ENCODE measurements at places on chromosomes 12 and 14.

DNA sequence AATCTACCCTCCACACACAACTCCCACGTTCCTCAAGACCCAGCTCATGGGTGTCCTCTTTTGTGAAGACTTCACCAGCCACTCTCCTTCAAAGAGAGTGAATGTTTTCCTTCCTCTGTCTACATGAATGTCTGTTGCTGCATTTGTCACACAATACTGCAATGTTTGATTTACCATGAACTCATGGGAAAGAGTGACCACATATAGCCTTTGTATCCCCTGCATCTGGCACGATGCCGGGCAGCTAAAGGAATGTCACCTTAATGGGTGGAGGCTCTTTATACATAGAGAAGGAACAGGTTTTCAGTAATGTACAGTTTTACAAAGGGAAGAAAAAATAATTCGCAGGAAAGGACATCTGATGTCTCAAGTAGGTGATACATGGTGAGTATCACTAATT, 12.1 kb upstream of the BCDIN3D start:
- DNase-seq, result no peak

- no peak for DNase-seq
Measured at GRCh38 chr14:62947301-62947700, 98.0 kb downstream of the KCNH5 start.

DNA sequence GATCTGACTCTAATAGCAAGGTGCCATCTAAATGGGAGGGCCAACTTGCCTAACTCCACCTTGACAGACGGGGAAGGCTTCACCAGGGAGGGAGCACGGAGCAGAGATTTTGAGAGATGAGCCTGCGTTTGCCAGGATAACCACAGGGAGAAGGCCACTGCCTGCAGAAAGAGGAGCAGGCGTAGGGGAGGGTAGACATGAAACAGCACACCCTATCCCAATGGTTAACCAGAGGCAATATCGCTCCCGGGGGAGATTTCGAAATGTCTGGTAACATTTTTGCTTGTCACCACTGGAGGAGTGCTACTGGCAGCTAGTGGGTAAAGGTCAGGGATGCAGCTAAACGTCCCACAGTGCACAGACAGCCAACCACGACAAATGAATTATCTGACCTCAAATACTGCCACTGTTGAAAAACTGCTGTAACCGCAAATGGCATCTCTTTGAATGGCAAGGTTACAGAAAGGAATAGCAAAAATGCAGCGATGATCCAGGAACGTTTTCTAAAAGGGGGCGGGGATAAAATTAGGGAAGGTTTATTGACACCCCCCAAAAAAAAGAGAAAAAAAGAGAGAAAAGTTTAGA, 126.0 kb upstream of the ATF7IP start:
- DNase-seq, result peak; percentile 59

DNA sequence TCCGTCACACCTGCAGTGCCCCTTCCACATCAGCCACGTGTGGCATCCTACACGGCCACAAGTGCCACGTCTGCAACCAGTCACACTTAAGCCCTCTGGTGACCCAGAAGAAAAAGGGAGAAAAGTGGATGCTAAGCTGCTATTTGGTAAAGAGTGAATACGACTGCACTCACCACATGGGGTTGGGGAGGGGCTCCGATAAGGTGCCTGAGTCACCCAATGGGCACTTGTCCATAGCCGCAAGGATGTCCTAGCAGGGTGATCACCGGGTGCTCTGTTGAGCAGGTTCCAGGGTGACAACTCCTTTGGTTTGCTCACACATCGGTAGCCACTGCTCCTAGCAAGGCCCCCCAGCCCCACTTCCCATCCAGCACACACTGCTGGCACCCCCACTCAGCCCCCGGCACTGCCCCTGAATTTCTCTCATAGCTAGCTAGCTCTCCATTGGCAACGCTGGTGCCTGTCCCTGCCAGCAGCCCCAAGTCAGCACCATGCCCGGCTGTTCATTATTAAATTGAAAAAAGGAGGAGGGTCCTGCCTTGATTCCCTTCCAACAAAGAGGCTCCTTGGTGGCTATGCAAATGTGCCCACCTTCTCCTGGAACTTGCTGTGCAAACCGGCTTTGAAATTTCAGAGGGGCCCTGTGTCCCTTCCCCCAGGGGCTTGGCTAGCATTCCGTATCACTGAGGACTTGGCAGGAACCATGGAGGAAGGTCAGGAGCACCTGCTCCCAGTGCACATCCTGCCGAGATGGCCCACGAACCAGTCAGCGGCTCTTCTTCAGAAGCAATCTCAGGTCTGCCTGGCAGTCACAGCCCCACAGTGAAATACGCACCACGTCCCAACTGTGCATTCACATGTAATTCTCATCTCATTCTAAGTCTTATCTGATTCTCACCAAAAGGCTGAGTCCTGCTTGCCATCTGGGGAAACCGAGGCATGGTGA, 227.7 kb upstream of the DIO3 start:
- no peak for DNase-seq

DNA sequence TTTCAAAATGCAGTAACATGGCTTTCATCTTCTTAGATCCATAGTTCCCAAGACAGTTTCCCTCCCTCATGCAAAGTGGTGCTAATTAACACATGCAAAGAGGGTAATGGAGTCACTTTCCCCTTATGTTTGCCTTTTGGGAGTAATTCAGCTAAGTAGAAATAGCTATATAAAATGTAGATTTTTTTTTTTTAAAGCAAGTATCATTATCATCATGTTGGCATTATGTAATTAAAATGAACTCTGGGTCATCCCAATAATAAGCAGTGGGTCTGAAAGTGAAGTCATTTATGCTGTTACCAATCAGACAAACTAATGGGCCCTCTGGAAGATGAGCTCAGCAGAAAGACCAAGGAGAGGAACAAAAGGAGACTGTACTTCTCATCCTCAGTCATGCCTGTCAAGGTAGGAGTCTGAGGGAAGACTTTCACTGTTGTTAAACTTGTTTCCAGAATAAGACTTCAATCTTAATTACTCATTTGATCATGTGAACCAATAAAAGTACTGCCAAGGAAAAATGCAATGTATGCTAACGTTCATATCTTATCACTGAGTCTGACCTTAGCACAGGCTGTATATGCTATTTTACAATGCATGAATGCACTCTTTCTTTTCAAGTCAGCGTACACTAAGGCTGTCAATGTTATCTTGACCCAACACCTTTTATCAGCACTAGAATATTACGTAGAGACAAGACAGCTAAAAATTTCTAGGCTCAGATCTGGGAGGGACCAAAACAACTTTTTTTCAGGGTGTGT, 26.8 kb downstream of the AREL1 start:
- DNase-seq, result no peak

DNA sequence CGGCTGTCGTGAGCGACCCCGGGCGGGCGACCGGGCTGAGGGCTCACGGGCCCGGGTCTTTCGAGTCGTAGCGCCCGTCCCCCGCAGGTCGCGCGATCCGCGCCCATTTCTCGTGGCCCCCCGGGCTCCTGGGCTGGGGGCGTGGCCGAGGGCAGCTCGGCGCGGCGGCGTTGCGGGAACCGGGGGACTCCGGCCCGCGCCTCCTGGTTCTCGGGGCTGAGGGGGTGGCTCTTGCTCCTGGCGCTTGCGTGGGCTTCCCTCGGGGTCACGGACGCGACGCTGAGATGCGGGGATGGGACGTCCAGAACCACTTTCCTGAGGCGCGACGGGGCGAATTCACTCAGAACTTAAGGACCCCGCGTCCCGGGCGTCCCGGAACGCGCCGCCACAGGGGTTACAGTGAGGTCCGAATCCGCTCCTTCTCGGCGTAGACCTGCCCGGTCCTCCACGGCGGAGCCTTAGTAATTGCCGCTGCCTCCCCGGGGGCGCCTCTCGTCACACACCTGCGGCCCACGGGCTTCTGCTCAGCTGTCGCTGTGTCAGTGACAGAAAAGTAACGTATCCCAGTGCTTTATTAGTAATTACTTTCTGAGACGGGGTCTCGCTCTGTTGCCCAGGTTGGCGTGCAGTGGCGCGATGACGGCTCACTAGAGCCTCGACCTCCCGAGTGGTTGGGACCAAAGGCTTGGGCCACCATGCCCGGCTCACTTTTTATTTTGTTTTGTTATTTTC, 606 bp downstream of the EP400 start:
- peak; percentile 31 for DNase-seq

DNA sequence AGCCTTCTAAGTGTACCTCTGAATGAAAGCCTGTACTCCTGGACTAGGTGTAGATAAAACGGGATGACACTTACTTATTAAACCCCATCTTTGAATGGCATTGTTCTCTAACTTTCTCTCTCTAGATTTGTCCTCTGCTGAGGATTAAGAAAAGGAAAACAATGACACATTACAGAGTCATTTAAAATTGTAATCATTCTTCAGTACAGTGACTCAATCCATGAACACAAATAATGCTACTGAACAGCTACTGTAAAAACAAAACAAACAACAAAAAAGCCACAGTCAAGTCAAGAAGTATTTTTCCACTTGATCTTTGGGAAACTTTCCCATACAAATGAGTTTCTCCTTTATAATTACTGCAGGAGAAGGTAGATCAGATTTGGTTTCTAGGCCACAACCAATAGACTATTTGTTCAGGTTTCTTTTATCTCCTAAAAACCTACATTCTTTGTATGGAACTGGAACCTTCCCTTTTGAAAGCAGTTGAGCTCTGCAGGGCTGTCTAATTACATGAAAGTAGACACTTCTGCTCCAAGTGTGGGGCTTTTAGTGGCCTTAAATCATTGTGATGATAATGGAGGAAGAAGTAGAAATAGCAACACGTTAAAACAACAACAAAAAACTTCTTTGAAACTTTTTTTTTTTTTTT, 219.1 kb downstream of the ESR2 start:
- DNase-seq, result no peak

DNA sequence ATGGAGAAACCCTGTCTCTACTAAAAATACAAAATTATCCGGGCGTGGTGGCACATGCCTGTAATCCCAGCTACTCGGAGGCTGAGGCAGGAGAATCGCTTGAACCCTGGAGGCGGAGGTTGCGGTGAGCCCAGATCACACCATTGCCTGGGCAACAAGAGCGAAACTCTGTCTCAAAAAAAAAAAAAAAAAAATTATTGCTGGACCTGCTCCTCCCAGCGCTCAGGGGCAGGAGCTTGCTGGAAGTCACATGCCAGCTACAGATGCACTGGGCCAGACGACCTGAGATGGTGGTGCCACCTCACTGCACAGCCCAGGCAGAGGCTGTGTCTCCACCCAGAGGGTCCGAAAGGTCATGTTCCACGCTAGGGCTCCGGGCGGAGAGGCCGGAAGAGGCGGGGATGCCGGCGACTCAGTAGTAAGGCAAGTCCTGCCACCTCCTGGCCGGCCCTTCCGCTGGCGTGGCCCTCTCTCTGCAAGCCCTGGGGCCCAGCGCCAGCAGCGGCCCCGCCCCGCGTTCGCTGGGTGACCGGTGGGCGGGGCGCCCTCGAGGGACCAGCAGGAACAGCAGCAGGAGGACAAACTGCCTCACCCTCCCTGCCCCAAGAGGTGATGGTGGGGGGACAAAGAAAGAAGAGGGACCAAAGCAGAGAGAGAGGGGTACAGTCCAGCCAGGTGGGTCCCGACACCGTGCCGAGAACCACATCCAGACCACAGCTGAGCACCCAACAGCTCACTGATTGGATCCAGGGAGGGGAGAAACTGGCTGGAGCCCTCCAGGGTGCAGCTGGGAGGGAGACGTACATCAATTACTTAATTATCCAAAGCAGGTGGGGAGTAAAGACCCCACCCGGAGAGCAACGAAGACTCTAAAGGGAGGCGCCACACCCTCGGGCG, 3.6 kb upstream of the RHOF start:
- DNase-seq, result peak; percentile 63

GRCh38 chr14:54724676-54725325, 157.9 kb downstream of the SAMD4A start:
- DNase-seq, result no peak

DNA sequence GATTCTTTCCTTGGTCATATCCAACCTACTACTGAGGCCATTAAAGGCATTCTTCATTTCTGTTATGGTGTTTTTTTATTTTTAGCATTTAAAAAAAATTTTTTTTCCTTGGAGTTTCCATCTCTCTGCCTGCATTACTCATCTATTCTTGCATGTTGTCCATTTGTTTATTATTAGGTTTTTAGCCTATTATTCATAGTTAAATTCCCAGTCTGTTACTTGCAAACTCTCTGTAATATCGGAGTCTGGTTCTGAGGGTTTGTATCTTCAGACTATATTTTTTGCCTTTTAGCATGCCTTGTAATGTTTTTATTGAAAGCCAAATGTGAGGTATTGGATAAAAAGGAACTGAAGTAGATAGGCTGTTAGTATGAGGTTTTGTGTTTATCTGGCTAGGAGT, 284.3 kb downstream of the FUT8 start:
- no peak for DNase-seq
